ENCODE measurements at places on chromosomes 6 and 20. TPM values are rescaled to one million over a fixed set of nuclear protein-coding genes. Genes with fewer than 3 reads are reported as not detected.

Gene LY6G6C
- not detected for total RNA-seq

Gene FAM162B
- total RNA-seq, result 1.3 TPM

Gene KIAA1755
- total RNA-seq, result 2.8 TPM

Gene MEA1
- total RNA-seq, result 27.9 TPM

Gene ULBP3
- 6.3 TPM for total RNA-seq

Gene SLC17A4
- total RNA-seq, result 0.31 TPM

Gene MICB
- total RNA-seq, result 0.31 TPM

Gene PACSIN1
- total RNA-seq, result 4.1 TPM

Gene C6orf141
- total RNA-seq, result 1.3 TPM

Gene BMP2
- total RNA-seq, result 2.5 TPM

Gene TAAR6
- not detected for total RNA-seq

Gene OLIG3
- total RNA-seq, result not detected

Gene GID8
- total RNA-seq, result 49.8 TPM

Gene SYCP2
- total RNA-seq, result 5.3 TPM

Gene OXT
- not detected for total RNA-seq

Gene INSM1
- 20.3 TPM for total RNA-seq

Gene KIF25
- not detected for total RNA-seq

Gene ACTL10
- total RNA-seq, result 1.6 TPM

Gene BMP7
- total RNA-seq, result 16.9 TPM

Gene MEI4
- total RNA-seq, result 0.31 TPM

Gene RAD21L1
- not detected for total RNA-seq

Gene BPIFB2
- not detected for total RNA-seq

Gene AIF1
- total RNA-seq, result 3.4 TPM

Gene GNAS
- total RNA-seq, result 647 TPM

Gene OTOR
- 1.9 TPM for total RNA-seq

Gene CGA
- not detected for total RNA-seq

Data from parietal lobe (tissue), 2 donors.